ENCODE measurements at places on chromosomes 5 and 9.

DNA sequence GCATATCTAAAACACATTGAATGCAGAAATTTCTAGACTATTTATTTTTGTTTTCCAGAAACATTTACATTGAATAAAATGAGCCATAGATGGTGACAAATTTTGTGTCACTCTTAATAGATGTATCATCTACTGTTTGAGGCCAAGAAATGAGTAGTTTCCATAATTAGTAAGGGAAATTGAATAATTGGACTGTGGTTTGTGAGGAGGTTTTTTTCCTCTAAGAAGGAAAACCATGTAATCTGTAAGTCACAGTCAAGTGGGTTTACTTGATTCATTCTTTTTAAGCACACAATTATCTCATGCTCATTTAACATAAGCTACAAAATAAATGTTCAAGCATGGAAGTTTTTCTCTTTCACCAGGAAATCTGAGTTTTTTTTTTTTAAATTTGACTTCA is 876.4 kb downstream of the NR2F1-AS1 start:
- DNase-seq: no peak

- no peak for DNase-seq
Measured at GRCh38 chr9:114655689-114656088, 1.9 kb downstream of the TEX53 start.

DNA sequence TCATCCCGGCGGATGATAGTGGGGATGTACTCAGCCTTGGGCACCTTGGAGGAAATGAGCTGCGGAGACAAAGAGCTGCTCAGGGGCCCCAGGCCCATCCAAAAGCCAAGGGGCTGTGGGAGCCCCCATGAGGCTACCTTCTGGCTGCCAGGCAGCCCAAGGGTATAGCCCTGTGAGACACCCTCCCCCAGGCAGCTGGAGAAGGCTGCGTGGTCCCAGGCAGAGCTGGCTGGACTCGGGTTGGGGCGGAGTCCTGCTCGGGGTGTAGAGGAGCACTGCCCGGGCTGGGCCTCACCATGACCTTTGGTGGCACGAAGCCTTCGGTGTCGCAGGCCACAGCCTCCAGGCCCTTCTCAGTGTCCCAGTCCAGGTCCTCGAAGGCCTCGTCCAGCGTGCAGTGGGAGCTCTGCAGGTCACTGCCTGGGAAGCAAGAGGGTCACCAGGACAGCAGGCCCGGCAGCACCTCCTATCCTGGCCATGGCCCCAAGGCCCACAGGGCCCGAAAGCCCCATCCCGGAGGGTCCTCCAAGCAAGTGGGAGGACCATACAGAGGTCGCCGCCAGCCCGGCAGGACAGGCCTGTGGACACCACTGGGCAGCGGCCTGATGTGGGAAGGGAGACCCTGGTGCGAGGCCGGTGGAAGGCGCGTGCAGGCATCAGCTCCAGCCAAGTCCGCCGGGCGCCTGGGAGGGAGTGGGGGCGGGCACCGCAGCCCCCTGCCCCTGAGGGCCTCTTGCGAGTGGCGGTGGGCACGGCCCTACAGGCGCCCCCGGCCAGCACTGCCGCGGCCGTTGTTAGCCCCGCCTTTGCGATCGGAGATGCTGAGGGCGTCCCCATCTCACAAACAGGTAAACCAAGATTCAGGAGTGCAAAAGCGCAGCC is 6.1 kb downstream of the NSMF start:
- no peak for DNase-seq

DNA sequence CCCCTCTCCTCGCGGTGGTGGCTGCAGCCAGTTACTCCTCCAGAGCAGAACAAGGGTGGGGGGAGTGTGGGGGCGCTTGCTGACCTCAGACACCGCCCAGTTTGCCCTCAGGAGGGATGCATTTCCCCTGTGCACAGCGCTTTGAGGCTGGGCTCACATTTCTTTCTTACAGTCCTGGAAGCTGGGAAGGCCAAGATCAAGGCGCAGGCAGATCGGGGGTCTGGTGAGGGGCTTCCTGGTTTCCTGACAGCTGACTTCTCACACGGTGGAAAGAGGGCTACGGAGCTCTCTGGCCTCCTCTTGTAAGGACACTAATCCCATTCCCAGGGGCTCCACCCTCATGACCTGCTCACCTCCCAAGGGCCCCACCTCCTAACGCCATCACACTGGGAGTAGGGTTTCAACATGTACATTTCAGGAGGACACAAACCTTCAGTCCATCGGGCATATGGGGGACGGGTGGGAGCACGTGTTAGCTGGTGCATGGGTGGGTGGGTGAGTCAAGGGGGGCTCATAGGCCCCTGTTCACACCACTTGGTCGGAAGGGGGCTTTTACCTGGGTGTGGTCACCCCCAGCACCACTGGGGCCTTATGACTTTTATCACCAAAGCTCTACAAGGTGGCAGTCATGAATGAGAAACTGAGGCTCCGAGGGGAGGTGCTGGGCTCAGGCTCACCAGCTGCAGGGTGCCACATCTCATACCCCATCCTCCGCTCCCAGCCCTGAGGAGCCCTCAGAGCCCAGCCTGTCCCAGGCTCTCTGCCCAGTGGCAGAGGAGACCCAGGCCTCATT is 7.7 kb upstream of the SCGB3A1 start:
- no peak for DNase-seq

GRCh38 chr9:88521308-88521707 is 13.7 kb upstream of the NXNL2 start:
- no peak for DNase-seq

DNA sequence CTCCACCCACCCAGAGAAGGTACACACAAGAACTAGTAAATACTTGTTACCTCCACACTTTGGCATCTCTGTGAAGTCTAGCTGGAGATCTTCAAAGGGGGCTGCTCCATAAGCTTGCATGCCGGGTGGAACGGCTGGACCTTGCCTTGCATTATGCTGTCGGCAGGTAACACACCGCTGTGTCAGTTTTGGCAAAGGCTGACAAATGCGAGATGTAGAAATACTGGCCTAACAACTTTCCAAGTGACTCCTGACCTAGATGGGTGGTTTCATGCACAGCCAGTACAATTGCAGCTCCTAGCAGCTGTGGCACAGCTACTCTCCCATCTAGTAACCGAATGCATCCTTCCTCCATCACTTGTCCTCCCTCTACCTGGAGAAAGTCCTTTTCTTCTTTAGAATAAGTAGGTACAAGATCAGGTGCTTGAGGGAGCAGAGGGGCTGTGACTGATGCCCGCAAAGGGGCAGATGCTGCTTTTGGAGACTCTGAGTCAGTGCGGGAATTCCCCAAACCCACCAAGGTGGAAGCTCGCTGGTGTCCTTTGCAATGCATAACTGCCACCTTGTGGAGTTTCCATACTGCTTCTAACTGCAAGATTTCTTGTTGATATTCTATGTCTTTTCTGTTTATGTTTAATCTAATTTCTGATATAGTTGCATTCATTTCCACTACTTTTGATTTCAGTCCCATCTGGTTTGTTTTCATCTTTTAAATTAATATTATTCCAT is 78.4 kb downstream of the TMEM161B start:
- peak; percentile 13 for DNase-seq

GRCh38 chr9:115445655-115446054 is 327.7 kb upstream of the TNC start:
- DNase-seq: no peak

GRCh38 chr5:180353048-180353979 is at the start of gene GFPT2:
GFPT2 (minus strand) TSS chr5:180353336; CDS start chr5:180353217, 119 bp downstream.
- DNase-seq: peak; percentile 60

DNA sequence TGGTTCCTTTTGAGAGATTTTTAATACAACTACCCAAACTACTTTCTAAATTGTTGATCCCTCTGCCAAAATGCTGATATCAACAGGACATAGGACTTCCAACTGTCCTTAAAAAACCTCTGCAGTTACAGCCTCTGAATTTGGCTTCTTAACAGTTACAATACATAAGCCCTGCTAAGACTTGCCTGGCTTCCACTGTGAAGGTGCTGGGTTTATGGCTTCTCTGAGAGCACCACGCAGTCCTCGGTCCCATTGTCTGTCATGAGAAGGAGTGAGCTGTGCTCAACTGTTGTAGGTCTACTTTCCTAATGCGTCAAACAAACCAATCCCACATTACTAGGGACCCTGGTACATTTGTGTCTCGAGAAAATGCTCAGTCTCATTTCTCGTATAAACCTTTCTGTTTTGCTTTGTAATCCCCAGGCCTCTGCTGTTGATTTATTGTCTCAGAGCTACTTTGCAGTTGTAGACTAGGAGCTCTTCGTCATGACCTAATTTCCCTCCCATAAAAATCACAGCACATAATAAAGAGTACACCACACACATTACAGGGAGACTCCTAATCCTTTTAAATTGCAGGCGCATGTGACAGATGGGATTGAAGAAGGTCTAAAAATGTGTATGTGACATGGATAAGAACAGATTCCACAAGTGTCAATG is 274.9 kb downstream of the NR3C1 start:
- DNase-seq: no peak

GRCh38 chr9:130871395-130872062 is 25.1 kb downstream of the QRFP start:
- no peak for DNase-seq

- no peak for DNase-seq
Measured at GRCh38 chr9:121085661-121086060, 10.9 kb downstream of the CNTRL start.

GRCh38 chr9:123834889-123835562 is 94.9 kb downstream of the DENND1A start:
- no peak for DNase-seq

DNA sequence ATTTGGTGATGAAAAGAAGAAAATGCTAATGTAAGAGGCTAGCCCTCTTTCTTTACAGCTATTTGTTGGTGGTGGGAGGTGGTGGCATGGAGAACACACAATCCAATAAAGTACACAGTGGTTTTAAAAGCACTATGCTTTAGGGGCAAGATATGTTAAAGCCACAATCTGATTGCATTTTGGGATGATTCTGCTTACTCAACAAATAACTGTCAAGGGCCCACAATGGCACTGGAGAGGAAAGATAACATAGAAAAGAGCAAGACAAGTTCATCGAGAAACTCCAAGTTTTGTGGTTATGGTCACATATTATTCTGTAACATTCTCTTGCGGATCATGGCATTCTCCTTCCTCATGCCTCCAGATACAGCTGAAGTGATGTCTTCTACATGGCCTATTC is 38.8 kb downstream of the OTP start:
- no peak for DNase-seq

DNA sequence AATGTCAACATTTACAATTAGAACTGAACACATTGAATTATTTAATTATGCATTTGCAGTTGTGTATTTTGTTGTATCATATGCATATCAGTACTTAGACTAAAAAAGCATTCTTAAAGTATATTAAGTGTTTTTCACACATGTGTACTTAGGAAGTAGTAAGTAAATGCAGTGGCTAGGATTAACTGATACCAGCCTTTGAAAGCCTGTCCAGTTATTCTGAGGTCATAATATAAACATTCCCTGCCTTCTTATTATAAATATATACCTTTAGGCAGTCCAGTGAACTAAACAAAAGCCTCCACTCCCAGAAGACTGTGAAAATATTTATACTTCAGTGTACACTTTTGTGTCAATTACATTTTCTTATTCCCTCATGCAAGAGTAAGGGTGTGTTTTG is 83.8 kb downstream of the TLE4 start:
- DNase-seq: no peak

DNA sequence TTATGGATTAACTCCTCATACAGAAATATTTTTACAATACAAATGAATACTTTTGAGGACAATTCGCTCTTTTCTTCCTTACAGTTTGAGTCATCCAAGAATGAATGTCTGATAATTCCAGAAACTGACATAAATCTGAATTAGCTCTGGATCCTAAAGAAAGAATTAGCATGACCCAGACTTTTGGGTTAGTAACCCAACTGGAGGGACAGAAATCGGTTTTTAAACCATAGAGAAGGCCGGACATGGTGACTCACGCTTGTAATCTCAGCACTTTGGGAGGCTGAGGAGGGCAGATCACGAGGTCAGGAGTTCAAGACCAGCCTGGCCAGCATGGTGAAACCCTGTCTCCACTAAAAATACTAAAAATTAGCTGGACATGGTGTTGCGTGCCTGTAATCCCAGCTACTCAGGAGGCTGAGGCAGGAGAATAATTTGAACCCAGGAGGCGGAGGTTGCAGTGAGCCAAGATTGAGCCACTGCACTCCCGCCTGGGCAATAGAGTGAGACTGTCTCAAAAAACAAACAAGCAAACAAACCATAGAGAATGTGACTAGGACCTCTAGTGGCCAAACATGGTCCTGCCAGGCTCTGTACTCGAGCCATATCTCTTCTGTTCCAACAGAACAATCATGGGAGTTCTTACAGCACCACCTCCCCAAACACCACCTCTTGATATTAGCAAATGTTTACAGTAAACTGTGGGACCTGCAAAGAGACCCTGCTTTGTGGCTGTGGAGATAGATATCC is 44.8 kb downstream of the LURAP1L start:
- DNase-seq: no peak

GRCh38 chr9:136762915-136763648 is 1.2 kb downstream of the LCN15 start:
- peak; percentile 44 for DNase-seq

DNA sequence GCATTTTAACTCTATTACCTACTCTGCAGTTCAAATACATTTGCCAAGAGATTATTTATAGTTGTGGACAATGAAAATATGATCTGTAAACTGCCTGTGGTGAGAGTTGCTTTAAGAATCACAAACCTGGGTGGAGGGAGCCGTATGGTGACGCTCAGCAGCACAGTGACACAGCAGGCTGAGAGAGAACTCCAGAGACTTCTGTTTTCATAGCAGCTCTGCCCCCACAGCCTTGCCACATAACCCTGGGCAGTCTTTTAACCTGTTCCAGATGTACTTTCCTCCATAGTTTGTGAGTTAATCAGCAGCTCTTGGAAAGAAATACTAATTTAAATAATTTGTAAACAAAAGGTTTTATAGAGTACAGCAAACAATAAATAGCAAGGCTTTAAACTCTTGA is 450.5 kb downstream of the ELAVL2 start:
- no peak for DNase-seq

GRCh38 chr5:181199881-181200638 is 4.9 kb downstream of the TRIM7 start:
- no peak for DNase-seq

GRCh38 chr9:93304574-93305496 is 120.9 kb downstream of the WNK2 start:
- no peak for DNase-seq

GRCh38 chr5:10975945-10976344 is 214.9 kb upstream of the DAP start:
- no peak for DNase-seq

- no peak for DNase-seq
Measured at GRCh38 chr9:135581636-135582426, 20.3 kb downstream of the PAEP start.

DNA sequence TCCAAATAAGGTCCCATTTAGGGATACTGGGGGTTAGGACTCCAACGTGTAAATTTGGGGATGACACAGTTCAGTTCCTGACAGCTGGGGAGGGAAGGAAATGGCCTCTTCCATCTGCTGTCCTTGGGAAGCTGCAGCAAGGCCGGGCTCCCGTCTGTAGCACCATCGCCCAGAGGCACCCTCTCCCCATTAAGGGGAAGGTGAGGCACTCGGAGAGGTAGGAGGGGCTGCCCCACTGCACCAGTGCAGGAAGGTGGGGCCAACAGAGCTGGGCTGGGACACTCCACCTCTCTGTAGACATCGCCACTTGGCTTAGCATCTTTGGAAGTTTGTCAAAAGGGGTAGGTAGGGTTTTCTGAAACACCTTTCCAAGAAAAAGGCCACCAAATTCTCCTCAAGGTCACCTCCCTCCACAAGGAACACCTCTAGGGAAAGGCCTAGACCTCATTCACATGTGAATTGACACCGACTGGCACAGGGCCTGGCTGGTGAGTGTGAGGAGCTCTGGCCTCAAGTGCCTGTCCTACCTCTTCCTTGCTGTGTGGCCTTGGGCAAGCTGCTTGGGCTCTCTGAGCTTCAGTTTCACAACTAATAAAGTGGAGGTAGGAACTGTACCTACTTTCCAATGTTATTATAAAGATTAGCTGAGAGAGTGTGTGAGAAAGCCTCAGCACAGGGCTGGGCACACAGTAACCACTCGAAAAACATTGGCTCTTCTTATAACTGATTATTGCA is 75.0 kb upstream of the NEURL1B start:
- DNase-seq: no peak

Measured in stimulated activated CD4-positive, alpha-beta T cell treated with anti-CD3 and anti-CD28 coated beads, Interleukin-1b, Interleukin-23, amount 100 ng/mL, for 24 hours (primary cell).